ENCODE measurements at places on chromosomes 5 and 9.

DNA sequence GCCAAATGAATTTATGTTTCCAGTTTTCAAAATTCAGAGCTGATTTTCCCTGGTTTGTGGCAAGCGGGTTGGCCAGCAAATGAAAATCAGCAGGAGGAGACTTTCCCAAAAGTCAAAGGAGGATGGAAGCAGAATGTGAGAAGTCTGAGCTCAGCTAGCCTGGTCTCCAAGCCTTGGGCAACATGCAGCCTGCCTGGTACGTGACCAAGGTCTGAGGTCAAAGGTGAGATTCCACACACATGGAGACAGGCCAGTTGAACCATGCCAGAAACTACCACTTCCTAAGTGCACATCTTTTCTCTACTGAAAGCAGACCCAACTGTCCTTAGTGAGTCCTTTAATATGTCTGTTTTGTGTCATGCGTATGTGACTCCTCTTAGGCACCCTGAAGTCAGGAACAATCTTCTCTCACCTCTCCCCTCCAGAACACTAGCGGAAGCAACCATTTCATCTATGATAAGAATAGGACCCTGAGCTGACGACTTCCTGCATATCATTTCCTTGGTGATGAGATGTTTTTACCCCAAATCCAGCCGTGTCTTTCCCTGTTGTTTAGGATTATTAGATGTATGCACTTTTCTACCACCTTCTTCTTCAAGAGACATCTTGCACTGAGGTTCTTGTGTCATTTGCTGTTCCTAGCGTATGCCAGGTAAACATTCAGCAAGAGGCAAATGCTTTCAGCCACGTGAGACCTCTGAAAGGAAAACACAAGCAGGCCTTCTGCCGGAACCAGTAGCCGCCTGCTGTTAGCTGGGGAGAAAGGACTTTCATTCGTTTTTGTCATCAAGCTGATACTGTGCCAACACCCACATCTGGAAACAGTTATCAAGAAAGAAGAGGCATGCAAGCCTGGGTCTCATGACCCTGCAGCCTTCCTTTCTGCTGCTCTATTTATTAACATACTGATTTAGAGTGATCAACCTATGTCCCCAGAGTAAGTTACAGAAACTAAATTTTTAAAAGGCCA, 9.7 kb upstream of the TGFBI start:
- peak; percentile 89 for DNase-seq

- DNase-seq, result no peak
Observed at GRCh38 chr9:19371942-19372341, 8.1 kb downstream of the RPS6 start.

GRCh38 chr5:16721151-16722096, 104.6 kb upstream of the RETREG1 start:
- no peak for DNase-seq

DNA sequence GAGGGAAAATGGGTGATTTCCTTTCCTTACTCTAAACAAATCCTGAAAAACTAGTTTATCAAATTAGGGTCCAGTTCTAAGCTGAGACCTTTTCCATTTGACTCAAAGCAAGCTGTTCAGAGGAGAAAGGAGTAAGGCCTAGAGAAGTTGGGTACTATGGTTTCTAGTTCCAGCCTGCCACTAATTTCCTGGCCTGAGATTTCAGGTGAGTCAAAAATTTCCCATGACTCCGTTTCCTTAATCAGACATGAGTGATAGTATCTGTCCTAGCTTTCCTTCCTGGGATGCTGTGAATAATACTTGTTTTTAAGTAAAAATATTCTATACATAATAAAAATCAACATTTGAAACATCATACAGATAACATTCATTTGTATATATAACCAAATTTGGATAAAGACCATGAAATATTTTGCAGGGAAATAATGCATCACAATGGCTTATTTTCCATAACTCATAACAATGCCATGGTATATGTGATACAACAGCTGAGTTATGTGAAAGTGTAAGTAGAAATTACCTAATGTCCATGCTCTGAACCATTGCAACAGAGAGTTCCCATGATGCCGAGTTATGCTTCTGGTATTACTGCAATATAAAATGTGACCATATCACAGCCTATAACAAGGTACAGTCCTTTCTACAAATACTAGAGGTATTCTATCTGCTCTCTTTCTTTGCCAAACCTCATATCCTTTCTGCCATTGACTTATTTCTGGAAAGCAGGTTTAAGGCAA, 142.7 kb downstream of the MLLT3 start:
- no peak for DNase-seq

- no peak for DNase-seq
Observed at GRCh38 chr5:23385036-23385435, 122.4 kb upstream of the PRDM9 start.

DNA sequence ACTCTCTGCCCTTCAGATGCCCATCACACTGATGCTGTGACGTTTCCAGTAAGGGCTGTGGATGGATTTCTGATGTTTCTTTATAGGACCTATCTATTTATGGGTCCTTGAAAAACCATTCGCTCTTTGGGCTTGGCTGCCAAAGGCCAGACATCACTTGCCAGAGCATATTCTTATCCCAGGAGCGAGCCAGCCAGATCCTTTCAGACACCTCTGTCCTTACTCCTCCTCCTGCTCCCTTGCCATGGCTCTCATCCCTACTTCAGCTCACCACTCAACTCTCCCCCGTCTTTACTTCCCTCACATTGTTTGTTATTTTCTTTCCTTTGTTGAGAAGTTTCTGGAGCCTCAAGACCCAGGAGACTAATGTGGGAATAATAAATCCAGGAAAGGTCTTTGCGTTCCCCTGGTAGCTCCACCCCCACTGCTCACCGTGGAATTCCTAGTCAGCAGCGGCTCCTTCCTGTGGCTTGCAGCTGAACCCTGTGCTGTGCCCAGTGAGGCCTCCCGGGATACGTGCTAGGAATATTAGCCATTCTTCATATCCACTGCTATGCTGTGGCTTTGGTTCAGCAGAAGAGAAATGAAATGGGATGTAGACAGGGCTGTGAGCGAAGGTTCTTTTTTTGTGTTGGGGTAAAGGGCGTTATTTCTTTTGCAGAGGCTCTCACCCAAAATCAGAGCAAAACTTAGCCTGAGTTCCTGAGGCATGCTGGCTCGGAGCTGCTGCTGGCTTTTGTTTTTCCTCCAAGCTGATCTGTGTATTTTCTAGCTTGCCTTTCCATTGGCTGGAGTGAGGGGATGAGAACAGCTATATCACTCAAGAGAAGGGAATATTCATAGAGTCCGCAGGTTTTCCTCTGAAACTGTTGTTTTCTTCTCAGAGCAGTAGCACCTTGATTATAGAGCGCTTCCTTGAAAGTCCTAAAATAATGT, 171.1 kb downstream of the SAXO1 start:
- peak; percentile 93 for DNase-seq

DNA sequence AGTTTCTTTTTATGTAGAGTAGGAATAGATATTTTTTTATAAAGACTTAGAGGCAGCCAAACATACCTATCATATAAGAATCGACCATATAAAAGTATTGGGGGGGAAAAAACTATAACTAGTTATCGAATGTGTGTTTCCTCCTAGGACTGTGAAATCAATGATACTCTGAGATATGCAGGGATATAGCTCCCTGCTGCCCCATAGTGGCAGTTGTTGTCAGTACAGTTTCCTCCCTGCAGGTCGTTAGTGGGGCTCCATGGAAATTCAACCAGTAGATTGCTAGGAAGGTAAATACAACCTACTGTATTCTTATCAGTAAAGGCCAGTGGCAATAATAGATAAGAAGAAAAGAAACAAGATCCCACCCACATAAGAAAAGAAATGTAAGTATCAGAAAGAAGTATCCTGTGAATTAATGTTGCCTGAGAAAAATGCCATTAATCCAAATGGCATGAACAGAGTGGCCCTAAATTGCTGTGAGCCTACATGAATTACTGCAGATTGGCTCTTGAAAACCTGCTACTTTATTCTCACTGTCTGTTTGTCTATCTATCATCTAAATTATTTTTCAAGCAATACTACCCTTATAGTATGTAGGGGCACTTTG, 136.9 kb upstream of the FBN2 start:
- peak; percentile 36 for DNase-seq

DNA sequence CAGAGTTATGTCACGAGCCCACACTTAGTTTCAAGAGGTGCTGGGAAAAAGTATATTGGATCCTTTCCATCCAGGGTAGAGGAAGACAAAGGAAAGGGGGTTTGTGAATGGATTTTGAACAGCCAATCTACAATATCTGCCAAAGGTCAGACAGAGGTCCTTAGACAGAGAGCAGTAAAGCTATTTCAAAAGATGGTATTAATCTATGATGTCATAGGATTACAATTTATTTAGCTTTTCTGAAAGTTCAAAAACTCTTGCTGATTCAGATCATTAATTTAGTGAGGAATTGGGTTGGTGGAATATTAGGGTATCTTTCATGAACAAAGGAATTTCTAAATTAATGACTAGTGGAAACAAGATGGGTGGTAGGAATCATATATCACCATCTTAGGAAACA, 126.9 kb downstream of the NTRK2 start:
- no peak for DNase-seq

DNA sequence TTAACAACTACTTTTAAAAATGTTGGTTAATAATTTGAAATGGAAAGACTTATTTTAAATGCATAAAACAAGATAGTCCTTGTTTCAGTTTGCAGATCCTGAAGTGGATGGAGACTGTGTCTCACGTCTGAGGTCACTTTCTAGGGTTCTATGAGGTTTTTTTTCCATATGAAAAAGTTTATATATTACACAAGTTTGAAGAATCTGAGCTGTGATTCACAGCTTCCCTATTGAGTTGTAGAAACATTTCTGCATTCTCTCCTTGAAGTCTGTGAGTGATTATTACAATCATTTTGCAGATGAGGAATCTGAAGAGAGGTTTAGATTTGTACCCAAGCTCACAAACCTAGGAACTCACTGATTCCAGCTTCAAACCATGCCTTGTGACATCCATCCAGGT, 442.5 kb upstream of the KLF4 start:
- no peak for DNase-seq

- no peak for DNase-seq
Observed at GRCh38 chr9:36935768-36936497, 98.1 kb downstream of the PAX5 start.

DNA sequence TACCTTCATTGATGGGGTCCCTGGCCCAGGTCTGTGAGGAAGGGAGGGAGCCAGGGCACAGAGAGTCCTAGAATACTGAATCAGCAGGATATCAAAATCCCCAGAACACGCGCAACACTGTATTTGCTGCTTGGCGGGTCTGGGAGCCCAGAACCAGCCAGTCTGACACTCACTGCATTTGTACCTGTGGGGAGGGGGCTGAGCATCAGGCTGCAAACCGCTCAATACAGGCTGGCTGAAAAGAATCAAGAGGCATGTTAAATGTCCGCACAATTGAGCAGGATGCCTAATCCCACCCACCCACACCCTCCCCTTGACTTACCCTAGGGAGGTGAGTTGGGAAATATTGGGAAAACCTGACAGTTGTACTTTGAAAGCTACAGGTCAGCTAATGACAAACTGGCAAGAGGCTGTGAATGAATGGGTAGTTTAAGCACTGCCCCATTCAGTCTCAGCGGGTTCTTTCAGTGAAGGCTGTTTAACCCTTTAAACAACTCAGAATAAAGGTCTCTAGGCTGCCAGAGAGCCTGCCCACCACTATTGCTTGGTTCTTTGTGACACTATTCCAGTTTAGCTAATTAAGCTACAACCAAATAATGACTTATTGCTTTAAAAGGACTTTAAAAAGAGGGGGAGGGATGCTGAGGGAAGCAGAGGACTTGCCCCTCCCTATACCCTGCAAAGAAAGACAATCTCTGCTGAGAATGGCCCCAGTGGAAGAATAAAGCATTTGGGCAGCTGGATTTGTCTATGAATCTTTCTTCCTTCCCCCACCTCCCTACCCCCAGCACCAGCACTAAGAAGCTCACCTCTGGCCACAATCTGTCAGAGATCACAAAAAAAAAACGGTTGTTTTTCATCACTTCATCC, 5.0 kb downstream of the SPRY4 start:
- DNase-seq, result no peak

GRCh38 chr5:8176101-8176693, 307.2 kb downstream of the MTRR start:
- DNase-seq, result no peak

DNA sequence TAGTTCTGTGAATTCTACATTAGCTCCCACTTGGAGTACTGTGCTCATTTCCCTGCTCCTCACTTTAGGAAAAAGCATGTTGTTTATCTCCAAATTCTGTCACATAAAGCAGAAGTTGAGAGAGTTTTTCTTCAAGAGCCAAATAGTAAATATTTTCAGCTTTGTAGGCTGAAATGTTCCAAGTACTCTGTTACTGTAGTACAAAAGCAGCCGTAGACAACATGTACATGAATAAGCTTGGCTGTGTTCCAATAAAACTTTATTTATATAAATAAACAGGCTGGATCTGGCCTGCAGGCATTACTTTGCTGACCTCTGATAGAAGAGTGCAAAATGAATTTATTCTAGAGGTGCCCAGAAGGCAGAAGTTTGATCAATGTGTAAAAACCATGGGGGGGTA, 73.0 kb upstream of the AGXT2 start:
- DNase-seq, result no peak

DNA sequence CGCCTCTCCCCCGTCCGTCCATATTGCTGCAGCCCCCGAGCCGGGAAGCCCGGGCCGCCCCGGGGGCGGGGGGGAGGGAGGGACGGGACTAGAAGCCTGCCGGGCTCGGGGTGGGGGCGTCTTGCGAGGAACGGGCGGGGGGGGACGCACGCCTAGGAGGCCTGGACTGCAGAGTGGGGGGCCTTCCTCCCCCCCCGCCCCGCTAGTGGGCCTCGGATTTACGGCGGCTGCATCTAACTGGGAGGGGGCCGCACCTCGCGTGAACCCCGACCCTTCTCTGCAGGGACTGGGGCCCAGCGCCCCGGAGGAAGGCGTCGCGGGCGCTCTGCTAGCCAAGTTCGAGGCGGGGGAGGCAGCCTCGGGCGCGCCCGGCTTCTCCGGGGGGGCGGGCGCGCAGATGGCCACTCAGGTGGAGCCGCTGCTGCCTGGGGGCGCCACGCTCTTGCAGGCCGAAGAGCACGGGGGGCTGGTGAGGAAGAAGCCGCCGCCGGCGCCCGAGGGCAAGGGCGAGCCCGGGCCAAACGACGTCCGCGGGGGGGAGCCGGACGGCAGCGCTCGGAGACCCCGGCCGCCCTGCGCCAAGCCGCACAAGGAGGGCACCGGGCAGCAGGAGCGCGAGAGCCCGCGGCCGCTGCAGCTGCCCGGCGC, at the start of gene LARP1:
Gene LARP1 (plus strand): TSS at position 17 of the 648 bp plus-strand sequence. CDS start 381 bp downstream, at position 398.
- DNase-seq, result no peak

DNA sequence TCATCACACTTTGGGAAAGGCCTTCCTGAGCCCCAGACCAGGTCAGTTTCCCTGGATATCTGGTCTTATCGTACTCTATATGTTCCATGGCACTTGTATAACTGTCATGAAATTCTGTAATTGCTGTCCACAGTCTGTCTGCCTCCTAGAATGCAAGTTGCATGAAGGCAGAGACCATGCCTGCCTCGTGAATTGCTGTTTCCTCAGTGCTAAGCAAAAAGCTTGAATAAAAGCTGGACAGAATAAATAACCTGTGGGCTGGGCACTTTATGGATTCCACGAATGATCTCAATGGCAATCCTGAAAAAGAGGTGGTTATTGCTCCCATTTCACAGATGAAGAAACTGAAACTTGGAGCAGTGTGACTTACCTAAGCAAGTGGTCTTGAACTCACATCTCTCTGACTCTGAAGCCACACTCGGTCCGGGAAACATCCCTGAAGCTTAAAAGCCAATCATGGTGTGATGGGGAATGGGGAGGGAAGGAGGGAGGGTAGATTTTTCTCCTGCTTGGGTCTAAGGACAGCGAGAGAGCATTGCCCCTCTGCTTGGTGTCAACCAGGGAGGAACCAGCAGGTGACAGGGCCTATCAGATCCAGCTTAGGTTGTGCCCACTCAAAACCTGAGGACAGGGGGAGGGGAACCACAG, 13.2 kb upstream of the LHX2 start:
- no peak for DNase-seq

Measured in right hindlimb (tissue), 1 donor.